ENCODE measurements at places on chromosomes 1 and 21.

DNA sequence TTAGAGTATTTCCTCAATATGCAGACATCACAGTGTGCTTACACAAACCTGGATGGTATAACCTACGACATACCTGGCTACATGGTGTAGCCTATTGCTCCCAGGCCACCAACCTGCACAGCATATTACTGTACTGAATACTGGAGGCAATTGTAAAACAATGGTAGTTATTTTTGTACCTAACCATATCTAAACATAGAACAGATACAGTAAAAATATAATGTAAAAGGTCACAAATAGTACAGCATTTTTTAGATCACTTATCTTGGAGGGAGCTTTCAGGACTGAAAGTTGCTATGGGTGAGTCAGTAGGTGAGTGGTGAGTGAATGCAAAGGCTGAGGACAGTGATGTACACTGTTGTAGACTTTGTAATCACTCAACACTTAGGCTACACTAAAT, 492.3 kb downstream of the MRPL39 start:
- no peak for DNase-seq

DNA sequence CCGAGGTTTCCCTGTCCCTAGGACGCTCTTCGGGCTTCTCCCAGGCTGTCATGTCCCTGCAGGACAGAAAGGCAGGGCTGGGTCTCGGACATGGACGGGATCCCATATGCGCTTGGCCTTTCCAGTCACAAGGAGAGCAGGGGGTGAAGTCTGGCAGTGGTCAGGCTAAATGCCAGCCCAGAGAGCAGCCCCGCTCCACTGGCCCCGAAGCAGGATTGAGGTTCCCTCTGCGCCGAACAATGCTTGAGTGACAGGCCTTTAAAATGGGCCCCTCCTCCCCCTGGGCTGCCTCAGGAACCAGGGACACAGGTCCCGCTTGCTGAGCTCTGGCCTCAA, 12.7 kb downstream of the DRAXIN start:
- DNase-seq = no peak

GRCh38 chr1:114470681-114471080, 40.3 kb downstream of the TRIM33 start:
- no peak for DNase-seq

- DNase-seq = no peak
These were observed 11.5 kb upstream of the PLA2G5 start for GRCh38 chr1:20058531-20058930.

- DNase-seq = no peak
These were observed 591 bp downstream of the SHC1 start for GRCh38 chr1:154969860-154970452.

GRCh38 chr1:33517596-33518250, 45.3 kb downstream of the ZSCAN20 start:
- DNase-seq = no peak

- no peak for DNase-seq
These were observed 78.5 kb downstream of the WDR3 start for GRCh38 chr1:118008011-118008410.

DNA sequence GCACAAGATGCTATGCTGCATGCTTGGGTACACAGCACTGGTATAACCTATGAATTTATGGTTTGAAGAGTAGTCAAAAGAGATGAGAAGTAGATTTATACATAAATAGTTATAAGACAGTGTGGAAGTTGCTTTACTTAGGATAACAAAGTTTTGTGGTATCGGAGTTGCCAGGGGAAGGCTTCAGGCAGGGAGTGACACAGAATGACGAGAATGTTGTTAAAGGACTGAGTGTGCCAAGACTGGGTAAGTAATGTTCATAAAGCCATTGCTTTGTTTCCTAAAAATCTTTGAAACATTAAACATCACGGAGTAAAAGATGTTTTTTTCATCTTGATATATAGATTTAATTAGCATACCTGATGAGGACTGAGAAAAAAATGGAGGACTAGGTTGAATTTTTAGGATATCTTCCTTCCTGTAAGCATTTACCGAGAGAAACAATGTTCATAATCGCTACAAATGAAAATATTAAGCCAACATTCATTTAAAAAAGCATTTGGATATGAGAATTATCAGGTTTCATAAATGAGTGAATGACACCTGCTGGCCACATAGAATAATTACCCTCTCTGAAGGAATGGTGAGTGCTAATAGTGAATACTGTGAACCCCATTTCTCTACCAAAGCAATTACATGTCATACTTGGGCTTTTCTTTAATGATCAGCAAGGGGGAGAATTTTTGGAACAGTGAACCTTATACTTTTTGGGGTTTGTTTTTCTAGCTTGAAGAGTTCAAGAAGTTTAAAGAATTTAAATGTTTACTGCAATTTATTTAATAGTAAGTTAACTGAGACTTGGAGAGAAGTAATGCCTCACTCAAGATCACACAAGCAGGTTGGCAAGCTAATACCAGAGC, 28.4 kb downstream of the EXTL2 start:
- DNase-seq = no peak

Measured in NCI-H2081 (cell line).